ENCODE measurements at places on chromosomes 7 and 10.
A peak's percentile ranks its signal among the peaks of the same experiment; 100 is the strongest.

- DNase-seq = peak; percentile 28
Measured at GRCh38 chr10:23015021-23015707, 80.2 kb upstream of the MSRB2 start.

GRCh38 chr7:121696954-121697353 lies 176.0 kb upstream of the PTPRZ1 start:
- DNase-seq = no peak

GRCh38 chr10:49047128-49047639 lies 68.1 kb downstream of the VSTM4 start:
- DNase-seq = no peak

- no peak for DNase-seq
Measured at GRCh38 chr10:51659344-51659743, 40.1 kb downstream of the CSTF2T start.

- DNase-seq = peak; percentile 32
Measured at GRCh38 chr7:12719141-12719919, 31.9 kb downstream of the ARL4A start.

DNA sequence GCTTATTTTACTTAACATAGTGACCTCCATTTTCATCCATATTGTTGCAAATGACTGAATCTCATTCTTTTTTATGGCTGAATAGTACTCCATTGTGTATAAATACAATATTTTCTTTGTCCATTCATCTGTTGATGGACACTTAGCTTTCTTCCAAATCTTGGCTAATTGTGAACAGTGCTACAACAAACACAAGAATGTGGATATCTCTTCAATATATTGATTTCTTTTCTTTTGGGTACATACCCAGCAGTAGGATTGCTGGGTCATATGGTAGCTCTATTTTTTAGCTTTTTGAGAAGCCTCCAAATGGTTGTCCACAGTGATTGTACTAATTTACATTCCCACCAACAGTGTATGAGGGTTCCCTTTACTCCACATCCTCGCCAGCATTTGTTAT lies 58.0 kb downstream of the CREB5 start:
- DNase-seq = no peak

DNA sequence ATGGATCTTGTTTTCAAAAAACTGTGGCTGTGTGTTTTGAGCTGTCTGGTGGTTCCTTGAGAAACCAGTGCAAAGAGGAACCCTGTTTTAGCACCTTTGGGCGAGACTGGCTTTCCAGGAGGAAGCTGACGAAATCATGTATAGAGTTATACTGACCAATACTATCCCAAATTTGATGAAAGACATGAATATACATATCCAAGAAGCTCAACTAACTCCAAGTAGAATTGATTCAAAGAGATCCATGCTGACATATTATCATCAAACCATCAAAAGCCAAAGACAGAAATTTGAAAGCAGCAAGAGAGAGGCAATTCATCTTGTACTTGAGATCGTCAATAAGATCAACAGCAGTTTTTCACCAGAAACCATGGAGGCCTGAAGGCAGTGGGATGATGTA lies 610.7 kb downstream of the DNAJB6 start:
- no peak for DNase-seq

GRCh38 chr7:112271162-112271561 lies 64.7 kb downstream of the ZNF277 start:
- DNase-seq = no peak

- DNase-seq = no peak
Measured at GRCh38 chr7:42144604-42145003, 92.4 kb downstream of the GLI3 start.

DNA sequence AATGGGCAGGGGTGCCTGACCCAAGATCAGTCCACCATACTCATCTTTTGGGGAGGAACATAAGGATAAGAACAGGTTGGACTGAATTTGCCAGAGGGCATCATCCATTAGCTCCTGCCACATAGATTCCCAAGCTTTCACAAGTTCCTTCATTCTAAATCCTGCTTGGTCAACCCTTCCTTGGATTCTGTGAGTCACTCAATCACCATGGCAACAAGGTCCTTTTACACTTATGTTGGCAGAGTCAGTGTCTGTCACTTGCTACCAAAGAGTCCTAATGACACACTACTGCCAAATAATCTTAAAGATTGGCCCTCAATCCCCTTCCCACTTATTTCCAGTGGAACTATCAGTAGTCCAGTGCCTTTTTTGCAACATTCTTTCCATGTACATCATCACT lies 5.0 kb upstream of the LGI1 start:
- no peak for DNase-seq

DNA sequence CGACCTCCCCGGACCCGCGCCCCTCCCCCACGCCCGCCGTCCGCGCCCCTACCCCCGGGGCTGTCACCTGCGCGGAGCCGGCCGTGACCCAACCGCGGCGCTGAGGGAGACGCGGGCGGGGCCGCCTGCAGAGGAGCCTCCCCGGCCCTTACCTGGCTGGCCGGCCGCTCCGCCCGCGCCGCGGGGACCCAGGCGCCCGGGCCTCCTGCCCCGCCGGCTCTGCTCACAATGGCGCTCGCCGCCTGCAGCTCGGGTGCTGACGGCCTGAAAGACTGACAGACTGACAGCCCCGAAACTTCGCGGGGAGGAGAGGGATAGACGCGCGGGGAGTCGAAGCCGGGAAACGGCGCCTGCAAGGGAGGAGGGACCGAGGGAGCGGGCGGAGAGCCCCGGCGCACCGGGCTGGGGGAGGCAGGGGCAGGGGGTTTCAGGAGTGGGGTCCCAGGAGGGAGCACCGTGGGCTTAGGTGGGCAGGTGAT lies 393 bp downstream of the ZNF467 start:
- DNase-seq = no peak

- no peak for DNase-seq
Measured at GRCh38 chr7:24233386-24233785, 50.6 kb upstream of the NPY start.

DNA sequence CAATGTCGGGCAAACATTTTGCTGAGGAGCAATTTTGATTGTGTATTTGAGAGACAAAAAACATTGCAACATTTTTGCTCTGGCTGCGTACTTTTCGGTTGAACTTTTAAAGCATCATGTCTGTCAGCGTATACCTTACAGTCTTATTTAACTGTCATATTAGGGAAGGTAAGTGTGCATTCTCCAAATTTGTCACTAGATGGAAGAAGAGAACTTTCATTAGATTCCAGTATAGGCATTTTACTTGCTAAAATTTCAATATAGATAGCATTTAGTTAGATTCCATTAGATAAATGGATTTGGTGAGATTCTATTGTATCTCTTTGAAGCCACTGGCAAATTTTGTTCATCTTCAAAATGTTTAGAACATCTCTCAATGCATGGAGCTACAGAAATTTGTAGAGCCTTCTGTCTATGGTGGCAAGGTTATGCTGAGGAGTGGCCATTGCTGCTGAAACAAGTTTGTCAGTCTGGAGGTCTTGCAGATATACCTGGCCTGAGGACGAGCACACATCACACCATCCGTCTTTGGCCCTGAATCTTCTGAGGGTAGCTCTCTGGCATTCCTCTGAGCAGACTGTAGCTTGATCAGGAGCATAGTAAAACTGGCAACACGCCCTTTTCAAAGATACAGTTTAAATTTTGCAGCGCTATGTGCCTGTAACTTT lies 437.5 kb upstream of the MBL2 start:
- DNase-seq = peak; percentile 25

DNA sequence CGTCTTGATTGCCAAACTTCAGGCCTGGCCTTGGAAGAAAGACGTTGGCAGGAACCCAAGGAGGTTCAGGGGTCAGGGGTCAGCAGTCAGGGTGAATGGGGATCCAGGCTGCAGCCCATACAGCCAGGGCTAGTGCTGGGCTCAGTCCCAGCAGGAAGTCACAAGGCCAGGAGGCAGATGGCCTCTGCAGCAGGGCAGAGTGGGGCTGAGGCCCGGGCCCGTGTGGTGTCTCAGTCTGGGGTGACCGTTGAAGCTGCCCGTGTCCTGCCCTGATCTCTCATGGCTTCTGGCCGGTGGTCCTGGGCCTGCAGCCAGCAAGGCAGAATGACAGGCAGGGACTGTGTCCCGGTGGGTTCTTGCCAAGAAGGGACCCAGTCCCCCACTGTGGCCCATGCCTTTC lies 26.6 kb upstream of the PURB start:
- no peak for DNase-seq

GRCh38 chr7:83827036-83827435 lies 178.1 kb upstream of the SEMA3E start:
- no peak for DNase-seq

GRCh38 chr10:57579926-57580325 lies 687.8 kb downstream of the IPMK start:
- DNase-seq = peak; percentile 32

DNA sequence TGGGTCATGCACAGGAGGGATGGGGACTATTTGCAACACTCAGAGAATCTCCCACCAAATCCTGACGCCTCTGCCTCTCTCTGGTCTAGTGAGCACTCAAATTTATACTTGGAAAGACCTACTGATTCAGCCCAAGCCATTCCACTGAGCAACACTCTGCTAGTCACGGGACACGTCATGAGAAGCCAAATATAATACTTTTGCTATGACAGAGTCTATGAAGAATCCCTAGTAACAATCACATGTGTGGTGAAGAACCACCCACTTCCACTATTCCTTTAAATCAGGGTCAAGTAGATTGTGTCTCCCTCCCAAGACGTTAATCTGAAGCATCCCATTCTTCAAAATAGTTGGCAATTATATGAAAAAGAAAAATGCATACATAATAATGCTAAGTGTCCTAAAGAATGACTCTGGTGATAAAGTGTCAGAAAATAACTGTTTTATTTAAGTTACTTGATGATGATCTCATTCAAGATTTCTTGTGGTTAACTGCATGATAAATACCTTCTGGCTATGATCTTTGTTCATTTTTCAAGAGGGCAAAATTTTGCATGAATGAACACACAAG lies 28.5 kb downstream of the CHCHD3 start:
- no peak for DNase-seq

DNA sequence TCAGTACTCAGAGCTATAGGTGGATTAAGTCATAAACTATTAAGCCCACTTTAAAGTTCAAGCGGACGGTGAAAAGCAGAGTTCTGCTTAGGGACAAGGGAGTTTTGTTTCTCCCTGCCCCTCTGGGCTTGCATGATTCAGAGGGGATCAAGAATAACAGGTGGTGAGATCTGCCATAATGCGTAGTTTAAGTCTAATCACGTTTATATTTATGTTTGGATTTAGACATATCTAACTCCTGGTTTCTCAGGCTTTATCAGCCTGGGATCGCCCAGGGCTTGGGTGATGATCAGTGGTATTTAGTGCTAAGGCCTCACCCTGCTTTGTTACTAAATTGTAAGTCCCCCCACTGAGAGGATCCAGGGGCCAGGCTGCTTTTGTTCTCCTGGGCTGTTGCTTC lies 335.4 kb upstream of the NRP1 start:
- DNase-seq = no peak

DNA sequence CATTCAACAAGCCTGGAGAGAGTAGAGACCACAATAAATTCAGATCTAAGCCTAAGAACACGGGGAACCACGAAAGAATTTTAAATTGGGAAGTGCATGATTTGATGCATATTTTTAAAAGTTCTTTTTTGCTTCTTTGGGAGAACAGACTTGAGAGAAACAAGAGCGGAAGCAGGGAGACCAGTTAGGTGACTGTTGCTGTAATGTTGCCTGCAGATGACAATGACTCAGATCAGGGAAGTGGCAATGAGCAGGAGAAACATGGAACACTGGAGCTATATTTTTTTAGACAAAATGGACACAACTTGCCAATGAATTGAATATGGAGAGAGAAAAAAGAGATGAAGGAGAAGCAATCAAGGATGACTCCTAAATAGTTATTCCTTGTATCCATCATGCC lies 125.1 kb downstream of the RAPGEF5 start:
- no peak for DNase-seq

- DNase-seq = peak; percentile 47
Measured at GRCh38 chr10:84665883-84666463, 337.6 kb downstream of the CCSER2 start.

GRCh38 chr10:110993024-110993693 lies 73.8 kb downstream of the SHOC2 start:
- no peak for DNase-seq

- DNase-seq = no peak
Measured at GRCh38 chr7:138129551-138130165, 53.4 kb downstream of the AKR1D1 start.

GRCh38 chr7:145009876-145010275 lies 174.0 kb upstream of the TPK1 start:
- DNase-seq = no peak

DNA sequence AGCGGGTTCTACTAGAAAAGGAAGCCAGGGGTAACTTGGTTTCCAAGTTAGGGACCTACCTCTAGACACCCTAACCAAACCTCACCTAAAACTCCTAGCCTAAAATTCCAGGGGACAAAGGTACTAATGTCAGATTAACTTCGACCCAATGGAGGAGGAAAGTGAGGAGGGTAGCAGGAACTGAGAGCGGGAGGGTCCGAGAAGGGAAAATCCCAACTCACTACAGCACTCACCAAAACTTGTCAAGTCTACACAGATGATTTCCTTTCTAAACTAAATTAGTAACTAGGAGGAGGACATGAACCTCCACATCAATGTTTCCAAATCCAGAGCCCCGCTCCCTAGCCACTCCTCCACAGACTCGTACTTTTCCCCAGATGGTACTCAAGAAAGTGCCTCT lies 22.6 kb downstream of the CHCHD3 start:
- DNase-seq = no peak

GRCh38 chr10:47311193-47311931 lies 10.9 kb upstream of the GDF2 start:
- DNase-seq = peak; percentile 24

DNA sequence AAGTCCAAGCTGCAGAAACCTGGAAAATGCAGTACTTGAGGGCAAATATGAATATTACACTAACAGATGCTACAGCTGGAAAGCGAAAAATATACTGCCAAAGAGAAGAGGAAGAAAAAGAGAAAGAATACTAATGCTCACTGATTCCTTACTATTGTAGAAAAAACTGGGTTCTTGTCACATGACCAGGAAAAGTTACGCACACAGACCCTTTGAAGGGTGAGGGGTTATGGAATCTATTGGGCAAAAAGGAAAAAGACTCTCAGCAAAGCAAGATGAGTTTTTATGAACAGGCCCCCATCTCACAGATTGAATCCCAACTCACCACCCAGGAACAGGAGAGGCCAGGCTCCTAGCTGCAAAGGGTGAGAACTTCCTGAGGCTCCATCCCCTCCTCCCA lies 228.1 kb upstream of the KLF14 start:
- no peak for DNase-seq

- no peak for DNase-seq
Measured at GRCh38 chr10:66714741-66715140, 211.1 kb upstream of the LRRTM3 start.

DNA sequence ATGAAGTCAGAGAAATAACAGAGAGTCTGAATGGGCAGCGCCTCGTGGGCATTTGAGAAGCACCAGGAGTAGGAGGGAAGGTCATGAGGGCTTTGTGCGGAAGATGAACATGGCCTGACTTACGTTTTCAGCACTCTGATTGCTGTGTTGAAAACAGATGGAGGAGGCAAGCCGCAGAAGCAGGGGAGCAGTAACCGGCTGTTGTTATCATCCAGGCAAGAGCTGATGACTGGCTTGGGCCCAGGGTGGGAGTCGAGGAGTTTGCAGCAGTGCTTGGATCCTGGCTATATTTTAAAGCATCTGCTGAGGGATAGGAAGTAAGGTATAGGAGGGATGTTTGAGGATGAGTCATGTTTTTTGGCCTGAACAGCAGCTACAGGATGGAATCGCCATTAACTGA lies 12.7 kb upstream of the PDLIM1 start:
- DNase-seq = no peak

Data from KBM-7 (cell line).